Effector CD4-positive, alpha-beta T cell (primary cell): ENCODE measurements at places on chromosomes 2 and 18.

GRCh38 chr2:75462206-75462605, 98.5 kb downstream of the EVA1A start:
- DNase-seq, result no peak

DNA sequence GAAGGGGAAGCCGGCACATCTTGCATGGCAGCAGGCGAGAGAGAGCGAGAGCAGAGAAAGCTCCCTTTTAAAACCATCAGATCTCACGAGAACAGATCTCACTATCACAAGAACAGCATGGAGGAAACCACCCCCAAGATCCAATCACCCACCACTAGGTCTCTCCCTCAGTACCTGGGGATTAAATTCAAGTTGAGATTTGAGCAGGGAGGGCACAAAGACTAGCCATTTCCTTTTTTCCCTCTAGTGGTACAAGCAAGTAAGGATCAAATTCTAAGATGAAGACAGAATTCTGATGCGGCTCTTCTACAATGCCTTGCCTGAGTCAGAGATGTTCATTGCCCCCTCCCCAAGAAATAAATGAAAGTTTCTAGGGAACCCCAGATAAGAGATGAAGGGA, 45.6 kb upstream of the ANKRD44 start:
- no peak for DNase-seq

- no peak for DNase-seq
Observed at GRCh38 chr2:20676353-20677215, 9.6 kb downstream of the GDF7 start.

DNA sequence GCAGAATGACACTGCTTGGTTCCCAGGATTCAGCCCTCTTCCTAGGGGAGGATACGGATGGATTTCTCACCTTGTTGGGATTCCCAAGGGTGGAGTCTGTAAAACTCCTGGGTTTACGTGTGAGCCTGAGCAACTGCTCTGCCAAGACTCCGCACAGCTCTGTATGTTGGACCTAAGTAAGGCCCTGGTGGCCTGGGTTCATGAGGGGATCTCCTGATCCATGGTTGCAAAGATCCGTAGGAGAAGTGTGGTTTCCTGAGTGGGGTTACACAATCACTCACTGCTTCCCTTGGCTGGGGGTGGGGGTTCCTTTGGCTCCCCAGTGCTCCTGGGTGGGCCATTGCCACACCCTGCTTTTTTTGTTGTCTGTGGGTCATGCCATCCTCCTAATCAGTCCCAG, 37.7 kb downstream of the ANKRD12 start:
- no peak for DNase-seq

DNA sequence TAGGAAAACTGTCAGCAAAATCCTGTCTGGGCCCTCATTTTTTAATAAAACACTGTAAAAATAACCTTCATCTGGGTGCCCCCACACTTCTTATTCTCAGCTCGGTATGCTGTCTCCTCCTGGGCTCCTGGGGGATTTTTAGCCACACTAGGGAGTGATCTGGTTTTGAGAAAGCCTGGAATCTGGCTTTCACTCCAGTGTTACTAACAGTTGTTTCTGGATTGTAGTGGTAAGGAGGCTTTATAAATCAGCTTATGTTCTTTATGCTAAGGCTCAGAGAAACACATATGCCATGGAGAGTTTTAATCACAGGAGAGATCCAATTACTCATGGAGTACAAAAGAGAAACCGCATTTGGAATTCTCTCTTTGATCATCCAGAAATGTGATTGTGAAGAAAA, 744.3 kb upstream of the SOX11 start:
- no peak for DNase-seq

DNA sequence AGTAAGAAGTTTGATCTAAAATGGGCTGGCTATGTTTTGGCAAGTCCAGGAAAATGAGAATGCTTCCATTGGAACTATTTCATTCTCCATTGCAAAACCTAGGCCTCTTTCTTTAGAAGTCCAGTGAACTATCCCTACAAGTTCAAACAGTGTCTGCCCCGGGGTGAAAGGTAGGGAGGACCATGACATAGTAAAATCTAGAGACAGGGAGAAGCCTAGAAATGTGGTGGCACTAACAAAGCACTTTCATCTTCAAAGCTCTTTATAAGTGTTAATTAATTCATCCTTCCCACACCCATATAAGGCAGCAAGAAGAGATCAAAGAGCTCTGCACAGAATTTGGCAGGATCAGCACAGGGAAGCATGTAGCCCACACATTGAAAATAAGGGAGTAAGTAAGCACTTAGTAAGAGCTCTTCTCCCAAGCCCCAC, 214.5 kb downstream of the IRS1 start:
- DNase-seq, result no peak

GRCh38 chr2:218003981-218004419, 1.2 kb upstream of the TNS1 start:
- no peak for DNase-seq

DNA sequence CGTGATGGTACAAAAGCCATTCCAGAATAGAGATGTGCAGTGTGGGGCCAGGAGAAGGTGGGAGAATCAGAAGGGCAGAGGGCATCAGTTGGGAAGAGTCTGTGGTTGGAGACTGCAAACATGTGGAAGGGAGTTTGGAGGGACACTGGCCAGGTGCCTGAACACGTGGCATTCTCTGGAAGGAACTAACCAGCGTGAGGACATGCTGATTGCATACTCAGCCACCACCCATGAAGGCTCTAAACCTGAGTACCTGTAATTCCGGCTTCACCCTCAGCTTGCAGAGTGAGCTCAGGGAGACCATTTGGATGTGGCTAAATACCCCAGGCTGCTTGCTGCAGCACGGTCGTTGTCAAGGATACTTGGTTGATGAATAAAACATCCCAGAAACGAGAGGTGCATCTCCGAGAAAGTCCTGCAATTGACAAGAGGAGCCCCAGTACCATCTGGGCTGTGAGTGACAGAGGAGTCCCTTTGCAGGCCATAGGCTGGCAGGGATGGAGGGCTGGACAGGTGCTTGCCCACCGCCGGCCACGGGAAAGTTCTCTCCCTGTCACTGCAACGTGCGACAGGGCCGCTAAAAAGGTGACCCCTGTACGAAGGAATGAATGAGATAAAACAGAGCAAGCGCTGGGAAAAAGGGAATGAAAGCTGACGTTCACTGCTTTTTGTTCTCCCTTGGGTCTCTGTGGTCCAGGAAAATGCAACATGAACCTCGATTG, 5.0 kb downstream of the ACKR3 start:
- DNase-seq, result no peak

DNA sequence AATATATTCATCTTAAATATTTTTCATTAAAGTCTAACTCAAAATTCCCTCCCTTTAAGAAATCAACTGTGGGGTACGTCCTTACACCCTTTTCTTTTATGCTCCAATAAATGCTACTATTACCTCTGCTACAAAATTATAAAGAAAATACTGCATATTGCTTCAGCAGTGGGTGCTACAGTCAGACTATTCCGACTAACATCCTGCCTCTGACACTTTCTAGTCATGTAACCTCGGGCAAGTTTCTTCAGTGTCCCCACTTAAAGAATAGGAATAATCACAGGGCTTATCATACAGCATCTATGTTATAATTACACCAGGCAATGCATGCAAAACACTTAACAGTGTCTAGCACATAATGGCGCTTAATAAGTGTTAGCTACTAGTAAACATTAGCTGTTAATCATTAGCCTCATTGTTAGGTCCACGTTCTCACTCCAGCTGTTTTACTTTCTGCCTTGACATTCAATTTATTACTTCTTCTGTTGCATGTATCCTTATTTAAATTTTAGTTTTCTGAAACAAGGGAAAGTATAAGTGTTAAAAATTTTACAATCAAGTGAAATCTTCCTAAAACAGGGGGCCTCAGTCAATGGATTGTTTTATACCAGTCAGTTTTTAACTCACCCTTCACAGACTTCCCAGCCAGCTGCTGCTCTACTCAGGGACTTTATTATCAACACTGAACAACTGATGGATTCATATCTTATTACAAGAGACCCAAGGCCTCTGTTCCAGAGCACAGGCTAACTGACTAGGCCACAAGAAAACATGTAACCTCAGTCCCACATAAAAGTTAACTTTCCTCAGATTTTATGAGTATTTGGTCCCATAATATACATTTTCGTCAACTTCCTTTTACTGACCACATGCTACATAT, 54.0 kb downstream of the CLASP1 start:
- DNase-seq, result no peak
